ENCODE measurements at places on chromosomes 3 and 15.

GRCh38 chr15:101533371-101534140, 44.0 kb upstream of the PCSK6 start:
- DNase-seq = no peak

DNA sequence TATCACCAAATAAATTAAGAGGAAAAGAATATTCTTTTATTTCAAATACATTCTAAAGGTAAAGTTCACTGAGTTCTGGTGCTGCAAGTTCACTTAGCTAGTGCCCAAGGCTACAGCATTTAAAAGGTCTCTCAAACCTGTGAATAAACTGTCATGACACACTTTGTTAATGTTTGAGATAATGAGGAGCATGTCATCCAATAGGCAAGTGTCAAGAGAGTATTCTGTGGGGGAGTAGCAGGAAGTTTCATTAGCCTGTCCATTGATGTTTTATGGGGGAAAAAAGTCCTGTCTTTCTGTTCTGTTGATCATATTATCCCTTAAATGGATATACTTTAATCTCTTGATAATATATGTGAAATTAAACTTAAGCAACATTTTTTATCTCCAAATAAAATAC, 4.0 kb downstream of the SPESP1 start:
- no peak for DNase-seq

DNA sequence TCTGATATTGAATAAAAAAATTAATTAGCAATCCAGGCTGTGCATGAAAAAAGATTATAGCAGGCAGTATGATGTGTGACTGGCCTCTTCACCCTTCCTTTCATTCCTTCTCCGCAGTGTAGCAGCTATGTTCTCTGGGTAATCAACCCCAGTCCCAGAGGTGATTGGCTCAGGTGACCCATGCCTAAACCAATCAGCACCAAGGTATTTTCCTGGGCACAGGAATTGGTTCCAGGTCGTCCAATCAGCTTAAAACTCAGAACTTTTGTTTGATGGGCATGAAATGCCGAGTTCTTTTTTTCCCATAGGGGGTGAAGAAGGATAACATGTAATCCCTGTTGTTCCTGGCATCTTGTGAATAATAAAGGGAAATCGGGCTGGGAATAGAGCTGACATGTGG, 5.8 kb upstream of the BNC1 start:
- no peak for DNase-seq

GRCh38 chr15:40828447-40829036, at the start of gene PPP1R14D:
TSS of gene PPP1R14D (minus strand) at chr15:40828708. CDS start at chr15:40828641, 67 bp downstream.
- no peak for DNase-seq

DNA sequence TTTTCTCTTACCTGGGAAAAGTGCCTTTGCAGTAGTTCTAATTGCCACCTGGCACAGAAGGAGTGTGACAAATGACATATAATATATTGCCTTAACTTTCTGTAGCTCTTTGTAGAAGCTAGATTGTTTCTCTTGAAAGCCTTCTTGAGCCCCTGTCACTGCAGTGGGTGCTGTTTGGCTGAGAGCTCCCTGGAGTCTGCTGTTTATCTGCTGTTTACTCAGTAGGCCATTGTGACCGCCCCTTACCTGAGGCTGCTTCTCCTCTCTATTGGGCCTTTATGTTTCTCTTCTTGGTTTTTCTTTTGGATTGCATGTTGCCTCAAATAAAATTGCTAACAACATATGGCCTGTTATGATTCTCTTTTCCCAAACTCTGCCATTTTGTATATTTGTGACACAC, 16.7 kb downstream of the MAP2K5 start:
- no peak for DNase-seq

DNA sequence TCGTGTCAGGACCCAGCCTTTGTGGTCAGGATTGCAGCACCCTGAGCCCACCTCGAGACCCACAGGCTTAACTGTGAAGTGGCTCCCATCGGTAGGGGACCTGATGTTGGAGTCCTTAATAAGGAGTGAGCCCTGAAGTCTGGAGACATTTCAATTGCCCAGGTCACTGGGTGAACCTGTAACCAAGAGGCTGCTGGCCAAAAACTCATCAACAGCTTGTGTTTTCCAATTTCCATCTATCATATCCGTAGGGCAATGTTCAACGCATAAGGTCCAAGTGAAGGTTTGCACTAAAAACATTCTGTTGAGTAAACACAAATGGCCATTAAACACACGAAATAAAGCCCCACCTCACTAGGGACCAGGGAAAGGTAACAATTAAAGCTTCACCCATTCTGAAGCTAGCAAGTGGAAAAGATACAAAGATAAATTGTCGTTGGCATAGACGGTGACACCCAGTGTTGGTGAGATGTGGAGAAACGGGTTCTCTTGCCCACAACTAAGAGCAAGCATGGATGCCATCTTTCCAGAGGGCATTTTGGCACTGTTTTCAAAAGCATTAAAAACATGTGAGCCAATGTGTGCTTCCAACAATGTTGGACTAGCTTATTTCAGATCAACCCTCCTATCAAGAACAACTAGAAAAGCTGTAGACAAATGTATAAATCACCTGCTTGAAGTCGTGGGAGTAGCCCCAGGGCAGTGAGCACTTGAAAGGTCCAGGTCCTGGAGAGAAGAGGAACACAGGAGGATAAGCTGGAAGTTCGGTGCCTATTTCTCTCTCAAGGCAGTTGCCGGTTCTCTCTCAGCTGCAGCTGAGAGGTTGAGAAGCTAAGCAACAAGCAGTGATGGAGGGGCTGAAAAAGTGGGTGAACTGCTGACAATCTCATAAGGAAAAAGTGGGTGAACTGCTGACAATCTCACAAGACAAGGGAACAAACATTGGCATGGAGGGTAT, 56.3 kb upstream of the PCSK6 start:
- DNase-seq = no peak

GRCh38 chr3:9934235-9934621, 594 bp downstream of the CRELD1 start:
- DNase-seq = no peak

DNA sequence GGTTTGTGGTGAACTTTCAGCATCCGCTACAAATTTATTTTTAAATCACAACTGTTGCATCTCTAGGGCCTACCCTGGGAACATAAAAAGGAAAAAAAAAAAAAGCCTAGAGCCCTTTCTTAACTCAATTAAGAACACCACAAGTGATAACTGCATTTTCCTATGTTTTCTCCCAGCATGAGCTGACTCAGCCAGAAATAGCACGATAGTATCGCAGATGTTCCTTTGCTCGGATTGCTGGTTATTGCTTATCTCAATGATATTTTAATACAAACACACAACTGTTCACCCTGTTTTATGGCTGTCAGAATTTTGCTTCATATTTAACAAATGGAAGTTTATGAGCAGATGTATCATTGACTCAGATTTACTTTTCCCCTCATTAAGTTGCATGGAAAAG, 251.8 kb upstream of the SUCLG2 start:
- DNase-seq = no peak

DNA sequence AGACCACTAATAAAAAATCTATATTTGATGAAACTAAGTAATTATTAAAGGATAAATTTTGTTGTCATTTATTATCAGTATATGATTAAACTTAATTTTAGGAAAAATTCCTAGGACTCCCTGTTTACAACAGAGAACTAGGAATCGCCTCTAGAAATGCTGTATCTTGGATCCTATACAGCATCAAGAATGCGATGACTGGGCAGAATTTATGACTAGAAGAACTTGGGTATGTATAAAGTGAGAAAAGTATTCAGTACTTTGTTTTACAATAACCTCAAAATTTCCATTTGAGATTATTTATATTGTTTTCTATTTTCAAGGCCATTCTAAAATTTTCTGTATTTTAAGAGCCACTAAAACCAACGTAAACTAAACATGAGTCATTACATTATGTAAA, 82.3 kb upstream of the AGTR1 start:
- DNase-seq = no peak

- DNase-seq = no peak
Measured at GRCh38 chr3:29145360-29145759, 135.5 kb upstream of the RBMS3 start.

GRCh38 chr15:66753687-66754377, 51.8 kb downstream of the SMAD6 start:
- no peak for DNase-seq

DNA sequence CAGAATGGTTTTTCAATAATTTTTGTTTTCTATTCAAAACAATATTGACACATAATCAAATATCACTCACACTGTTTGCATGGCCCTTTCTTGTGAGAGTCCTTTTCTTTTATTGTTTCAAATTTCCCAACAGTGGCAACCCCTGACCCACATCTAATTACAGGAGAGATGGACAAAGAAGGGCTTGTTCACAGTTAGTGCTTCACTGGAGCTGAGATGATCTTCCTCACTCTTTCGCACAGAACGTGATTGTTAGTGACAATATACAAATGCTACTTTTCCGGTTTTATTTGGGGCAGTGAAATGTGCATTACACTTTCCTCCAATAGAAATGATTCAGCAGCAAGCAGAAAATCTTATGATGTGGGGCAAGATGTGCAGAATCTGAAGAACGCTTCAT, 38.6 kb upstream of the TTC14 start:
- no peak for DNase-seq

- DNase-seq = no peak
Measured at GRCh38 chr15:38671675-38672254, 107.2 kb upstream of the RASGRP1 start.

DNA sequence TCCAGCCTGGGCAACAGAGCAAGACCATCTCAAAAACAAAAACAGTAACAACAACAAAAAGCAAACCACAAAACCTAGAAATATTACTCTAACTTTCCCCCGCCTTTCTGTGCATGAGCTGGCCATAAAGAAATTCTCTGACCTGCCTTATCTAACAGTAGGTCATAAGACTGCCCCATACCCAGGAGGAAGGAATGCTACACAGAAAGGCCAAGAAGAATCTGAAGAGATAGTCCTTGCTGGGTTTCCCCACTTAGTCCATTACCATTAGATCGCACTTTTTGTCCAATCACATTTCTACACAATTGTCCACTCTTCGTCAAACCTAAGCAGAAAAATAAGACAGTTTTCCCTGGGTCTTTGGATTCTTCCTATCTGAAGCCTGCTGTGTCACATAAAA, 23.5 kb downstream of the CIAO2A start:
- DNase-seq = no peak

DNA sequence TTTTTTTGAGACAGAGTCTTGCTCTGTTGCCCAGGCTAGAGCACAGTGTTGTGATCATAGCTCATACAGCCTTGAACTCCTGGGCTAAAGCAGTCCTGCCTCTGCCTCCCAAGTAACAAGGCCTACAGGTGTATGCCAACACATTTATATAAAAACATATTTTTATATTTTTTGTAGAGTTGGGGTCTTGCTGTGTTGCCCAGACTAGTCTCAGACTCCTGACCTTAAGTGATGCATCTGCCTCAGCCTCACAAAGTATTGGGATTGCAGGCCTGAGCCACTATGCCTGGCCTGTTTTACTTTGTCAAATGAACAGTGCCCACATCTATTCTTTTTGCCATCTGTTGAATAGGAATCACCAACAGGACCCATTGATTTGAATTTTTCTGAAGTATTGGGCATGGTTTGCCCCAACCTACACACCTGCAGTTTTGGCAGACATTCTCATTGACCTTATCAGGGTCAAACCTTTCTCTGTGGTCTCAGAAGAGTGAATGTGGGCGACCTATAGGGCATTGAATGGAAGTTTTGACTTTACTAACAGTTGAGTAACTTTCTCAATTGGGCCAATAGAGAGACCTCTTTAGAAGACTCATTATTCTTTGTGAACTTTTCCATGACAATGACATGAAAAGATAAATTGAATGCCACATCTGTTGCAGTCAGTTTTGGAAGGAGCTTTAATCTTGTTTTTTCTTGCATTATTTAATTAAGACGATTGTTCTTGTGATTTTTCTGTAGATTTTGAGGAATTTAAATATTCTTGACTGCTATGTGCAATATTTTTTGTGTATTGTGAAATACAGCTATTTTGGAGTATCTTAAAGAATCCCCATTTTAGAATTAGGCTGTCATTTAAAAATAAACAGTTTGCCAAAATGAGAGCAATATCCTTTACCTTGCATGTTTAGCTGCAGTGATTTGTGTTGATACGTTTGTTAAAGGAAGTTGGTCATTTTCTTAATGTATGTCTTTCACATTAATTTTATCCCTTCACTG, 2.7 kb downstream of the IREB2 start:
- DNase-seq = no peak

DNA sequence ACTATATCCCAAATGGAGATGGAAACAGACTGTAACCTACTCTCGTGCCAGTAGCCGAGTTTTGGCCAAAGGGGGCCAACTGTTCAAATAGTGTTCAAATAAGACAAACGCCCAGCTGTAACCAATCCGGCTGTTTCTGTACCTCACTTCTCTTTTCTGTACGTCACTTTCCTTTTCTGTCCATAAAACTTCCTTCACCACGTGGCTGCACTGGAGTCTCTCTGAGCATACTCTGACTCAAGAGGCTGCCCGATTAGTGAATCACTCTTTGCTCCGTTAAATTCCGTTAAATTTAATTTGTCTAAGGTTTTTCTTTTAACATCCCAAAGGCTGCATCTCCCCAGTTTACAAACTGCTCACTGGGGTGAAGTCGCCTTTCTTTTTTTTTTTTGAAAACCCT, 219.2 kb upstream of the P2RY1 start:
- no peak for DNase-seq

Measured in stimulated activated CD4-positive, alpha-beta T cell treated with anti-CD3 and anti-CD28 coated beads, TNF-alpha, amount 100 ng/mL, for 1 hour (primary cell).